GF-D8 (cell line): ENCODE measurements at places on chromosomes 7 and 10.

GRCh38 chr7:20218279-20218678 is 1.1 kb upstream of the MACC1 start:
- no peak for DNase-seq

GRCh38 chr10:122151121-122151694 is 119.9 kb upstream of the BTBD16 start:
- no peak for DNase-seq

- peak; percentile 7 for DNase-seq
Observed at GRCh38 chr10:53843736-53844362, 957.2 kb downstream of the PCDH15 start.

GRCh38 chr10:113171662-113172061 is 221.6 kb downstream of the TCF7L2 start:
- no peak for DNase-seq

- DNase-seq, result no peak
Observed at GRCh38 chr7:5636914-5637313, 144.5 kb downstream of the RNF216 start.

DNA sequence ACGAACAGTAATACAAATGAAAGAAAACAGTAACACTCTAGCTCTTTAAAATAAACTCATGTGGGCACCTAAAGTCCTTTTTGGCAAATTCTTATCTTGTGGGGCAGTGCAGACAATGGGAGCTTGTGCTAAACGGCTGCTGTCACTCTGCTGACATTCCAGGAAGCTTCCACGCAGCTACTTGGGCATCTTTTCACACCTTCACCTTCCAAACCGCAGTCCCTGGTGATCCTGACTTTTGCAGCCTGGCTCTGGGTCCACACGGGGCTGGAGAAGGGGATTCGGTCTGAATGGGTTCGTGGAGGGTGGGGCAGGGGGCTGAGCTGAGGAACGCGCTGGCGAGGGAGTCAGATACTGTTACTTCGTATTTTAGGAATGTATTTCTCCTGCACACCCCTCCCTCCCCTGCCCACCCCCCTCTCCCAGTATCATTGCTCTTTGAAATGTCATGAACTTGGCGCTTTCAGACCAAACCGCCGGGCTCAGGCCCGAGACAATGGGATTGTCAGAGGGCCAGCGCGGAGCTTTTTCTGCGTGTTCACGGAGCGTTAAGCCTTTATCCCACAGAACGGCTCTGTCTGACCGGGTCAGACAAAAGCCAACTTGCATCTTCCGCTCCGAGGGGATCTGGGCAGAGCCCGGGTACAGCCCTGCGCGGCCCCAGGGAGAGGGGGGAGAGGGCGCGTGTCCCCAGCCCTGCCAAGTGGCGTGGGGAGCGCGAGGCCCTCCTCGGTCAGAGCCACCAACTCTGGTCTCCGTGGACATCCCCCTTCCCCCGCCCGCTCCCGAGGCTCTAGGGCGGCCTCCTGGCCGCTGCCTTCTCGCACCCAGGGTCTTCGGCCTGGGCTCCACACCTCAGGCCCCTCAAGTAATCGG is 76.7 kb upstream of the EN2 start:
- no peak for DNase-seq

DNA sequence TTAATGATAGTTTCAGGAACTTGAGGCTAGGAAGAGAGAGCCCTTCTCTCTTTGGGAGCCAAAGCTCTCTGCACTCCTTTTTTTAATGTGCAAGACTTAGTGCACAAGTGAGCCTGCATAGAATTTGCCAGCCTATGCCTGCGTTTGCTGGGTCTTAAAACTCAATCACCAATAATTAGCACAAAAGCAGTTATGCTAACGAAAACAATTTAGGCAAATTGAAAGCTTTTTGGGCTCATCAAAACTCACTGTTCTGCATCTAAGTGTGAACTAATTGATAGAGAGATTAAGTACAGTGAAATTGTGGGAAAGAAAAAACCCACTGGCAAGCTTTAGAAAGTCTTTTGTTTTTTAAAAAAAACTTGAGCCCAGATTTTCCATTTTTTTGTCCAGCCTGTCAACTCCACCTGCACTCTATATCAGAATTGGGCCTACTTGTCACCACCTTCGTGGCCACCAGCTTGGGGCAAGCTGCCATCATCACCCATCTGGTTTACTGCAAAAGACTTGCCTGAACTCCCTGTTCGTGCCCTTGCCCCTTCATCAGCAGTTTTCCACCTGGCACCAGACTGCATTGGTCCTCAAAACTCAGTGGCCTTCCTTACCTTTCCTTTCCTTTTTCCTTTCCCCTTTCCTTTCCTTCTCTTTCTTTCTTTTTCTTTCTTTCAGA is 37.8 kb downstream of the CRHR2 start:
- no peak for DNase-seq

DNA sequence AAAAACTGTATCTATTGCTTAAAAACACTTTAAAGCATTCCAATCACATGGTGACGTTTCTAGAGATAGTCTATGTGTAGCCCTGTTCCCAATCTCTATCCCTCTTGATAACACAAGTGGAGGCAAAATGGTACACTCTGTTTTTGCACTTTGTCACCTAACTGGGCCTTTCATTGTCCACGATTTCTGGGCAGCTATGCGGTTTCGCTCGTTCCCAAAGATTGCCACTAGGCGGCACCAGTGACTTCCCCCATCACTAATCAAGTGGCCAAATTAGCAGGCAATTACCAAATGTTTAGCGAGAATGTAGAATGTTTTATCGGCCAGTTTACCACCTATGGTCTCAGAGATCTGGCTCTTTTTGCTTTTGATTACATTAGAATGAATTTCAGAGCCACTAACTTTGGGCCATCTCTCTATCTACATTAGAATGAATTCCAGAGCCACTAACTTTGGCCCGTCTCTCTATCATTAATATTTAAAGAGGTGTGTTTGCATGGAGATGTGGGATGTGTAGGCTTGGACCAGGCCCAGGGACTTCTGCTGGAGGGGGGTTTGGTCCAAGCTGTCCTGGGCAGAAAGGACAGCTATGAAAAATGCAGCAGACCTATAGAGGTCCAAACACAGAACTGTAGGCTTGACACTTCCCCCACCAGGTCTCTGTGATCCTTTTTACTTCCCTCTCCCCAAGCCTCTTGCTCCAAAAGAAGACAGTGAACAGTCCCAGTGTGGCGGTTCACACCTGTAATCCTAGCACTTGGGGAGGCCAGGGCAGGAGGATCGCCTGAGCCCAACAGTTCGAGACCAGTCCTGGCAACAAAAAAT is 90.1 kb downstream of the EPC1 start:
- DNase-seq, result no peak

DNA sequence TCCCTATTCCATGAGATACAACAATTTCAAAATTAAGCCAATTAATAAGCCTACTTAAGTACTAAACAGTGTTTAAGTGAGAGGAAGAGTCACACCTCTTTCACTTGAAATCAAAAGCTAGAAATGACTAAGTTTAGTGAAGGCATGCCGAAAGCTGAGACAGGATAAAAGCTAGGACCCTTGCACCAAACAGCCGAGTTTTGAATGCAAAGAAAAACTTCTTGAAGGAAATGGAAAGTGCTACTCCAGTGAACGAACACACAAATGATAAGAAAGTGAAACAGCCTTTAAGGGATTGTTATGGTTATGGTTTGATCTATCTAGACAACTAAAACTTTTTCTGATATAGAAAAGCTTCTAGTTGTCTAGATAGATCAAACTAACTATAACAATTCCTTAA is 135.4 kb upstream of the KMT2E start:
- no peak for DNase-seq

GRCh38 chr10:89644691-89644966 is 413 bp downstream of the PANK1 start:
- no peak for DNase-seq

- no peak for DNase-seq
Observed at GRCh38 chr7:122314284-122314683, 9.7 kb upstream of the FEZF1 start.

GRCh38 chr10:99982728-99983127 is 27.0 kb downstream of the DNMBP start:
- DNase-seq, result no peak

DNA sequence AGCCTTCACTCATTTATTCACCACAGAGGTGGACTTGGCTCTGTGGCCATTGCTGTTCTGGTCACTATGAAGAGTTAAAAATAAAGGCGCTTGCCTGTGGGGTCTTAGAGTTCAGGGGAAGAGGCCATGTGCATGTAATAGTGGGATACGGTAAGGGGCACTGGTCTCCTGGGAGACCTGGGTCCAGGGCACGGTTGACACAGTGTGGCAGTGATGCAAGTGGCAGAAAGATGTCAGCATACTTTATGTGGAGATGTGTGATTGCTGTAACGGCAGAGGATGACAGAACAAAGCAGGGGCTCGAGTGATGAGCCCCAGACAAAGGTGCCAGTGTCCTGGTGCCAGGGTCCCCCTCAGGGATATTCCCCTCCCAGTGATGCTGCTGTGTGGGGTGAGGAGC is 8.6 kb downstream of the ZSCAN25 start:
- no peak for DNase-seq

- DNase-seq, result no peak
Observed at GRCh38 chr7:42494736-42495135, 257.7 kb upstream of the GLI3 start.

DNA sequence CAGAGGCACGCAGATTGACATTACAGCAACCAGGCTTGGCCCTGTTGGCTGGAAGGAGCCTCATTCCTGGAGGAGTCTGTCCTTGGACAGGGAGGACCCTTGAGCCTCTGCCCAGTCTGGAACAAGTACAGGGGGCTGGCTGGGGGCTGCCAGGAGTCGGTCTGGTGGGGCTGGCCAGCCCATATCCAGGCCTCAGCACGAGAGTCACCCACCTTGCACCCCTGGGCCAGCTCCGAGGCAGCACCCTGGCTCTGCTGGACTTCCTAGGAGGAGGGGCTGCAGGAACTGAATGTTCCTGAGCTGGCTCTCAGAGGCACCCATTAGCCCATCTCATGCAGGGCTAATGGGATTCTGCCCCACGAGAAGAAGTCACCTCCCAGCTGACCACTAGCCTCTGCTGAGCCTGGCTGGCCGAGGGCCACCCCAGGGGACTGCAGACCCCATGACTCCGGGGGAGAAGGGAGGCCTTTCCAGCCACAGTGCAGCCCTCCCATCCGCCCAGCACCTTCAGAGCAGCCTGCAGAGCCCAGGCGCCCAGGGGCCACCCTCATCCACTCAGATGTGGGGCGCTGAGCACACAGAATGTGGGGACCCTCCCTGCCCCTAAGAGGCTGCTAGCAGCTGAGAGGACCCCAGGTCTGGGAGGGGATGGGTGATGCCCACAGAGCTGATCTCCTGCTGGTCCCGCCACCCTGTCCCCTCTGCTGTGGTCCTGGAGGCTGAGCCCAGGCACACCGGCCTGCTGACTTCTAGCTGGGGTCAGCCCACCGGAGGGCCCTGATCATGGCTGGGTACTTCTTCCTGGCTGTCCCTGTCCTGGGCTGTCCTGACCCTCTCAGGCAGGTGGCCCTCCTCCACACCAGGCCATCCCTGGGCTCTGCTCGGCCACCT is 14.8 kb upstream of the INPP5A start:
- no peak for DNase-seq

DNA sequence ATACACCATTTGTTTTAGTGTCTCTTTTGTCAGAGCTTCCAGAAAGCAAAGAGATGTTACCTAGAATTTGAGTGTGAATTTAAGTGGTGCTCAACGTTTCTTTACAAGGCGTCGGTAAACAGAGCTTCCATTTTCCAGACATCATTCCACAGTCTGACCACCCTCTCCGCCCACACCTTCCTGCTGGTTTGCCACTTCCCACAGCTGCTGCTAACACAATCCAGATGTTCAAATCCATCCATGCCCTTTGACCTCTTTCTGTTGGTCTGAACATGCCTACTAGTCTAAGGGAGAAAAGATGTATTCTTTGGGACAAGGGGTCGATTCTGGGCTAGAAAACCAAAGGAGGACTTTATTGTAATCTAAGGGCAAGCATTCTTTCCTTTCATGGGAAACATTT is 86.1 kb downstream of the FAM107B start:
- peak; percentile 17 for DNase-seq

GRCh38 chr7:139869886-139870285 is 40.8 kb downstream of the TBXAS1 start:
- DNase-seq, result no peak

DNA sequence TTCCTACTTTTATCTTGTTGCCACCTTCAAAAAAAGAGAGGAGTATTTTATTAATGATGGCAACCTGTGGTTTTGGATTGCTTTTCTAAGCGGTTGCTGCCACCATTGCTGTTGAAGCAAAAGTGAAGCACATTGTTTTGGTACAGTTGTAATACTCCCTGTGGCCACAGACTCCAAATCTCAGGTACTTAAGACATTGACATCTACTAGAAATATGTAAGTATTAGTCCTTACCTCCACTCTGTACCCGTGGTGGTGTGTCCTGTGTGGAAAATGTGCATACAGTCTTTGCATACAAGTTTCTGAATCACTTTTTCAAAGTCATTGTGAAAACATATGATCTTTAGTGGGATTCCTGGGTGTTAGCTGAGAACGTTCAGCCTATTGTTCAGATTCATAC is 85.7 kb downstream of the ANLN start:
- DNase-seq, result no peak

DNA sequence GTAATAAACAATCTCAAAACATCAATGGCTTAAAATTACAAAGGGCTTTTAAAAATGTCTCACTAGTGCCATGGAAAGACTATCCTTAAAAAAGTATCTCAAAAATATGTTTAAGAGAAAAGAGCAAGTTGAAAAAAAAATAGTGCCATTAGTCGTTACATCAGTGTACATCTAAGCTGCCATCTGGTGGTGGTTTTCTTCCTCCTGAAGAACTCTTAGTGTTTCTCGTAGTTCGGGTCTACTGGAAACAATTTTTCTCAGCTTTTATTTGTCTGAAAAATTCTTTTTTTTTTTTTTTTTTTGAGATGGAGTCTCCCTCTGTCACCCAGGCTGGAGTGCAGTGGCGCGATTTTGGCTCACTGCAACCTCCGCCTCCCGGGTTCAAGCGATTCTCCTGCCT is 5.9 kb upstream of the GARIN1A start:
- DNase-seq, result no peak

DNA sequence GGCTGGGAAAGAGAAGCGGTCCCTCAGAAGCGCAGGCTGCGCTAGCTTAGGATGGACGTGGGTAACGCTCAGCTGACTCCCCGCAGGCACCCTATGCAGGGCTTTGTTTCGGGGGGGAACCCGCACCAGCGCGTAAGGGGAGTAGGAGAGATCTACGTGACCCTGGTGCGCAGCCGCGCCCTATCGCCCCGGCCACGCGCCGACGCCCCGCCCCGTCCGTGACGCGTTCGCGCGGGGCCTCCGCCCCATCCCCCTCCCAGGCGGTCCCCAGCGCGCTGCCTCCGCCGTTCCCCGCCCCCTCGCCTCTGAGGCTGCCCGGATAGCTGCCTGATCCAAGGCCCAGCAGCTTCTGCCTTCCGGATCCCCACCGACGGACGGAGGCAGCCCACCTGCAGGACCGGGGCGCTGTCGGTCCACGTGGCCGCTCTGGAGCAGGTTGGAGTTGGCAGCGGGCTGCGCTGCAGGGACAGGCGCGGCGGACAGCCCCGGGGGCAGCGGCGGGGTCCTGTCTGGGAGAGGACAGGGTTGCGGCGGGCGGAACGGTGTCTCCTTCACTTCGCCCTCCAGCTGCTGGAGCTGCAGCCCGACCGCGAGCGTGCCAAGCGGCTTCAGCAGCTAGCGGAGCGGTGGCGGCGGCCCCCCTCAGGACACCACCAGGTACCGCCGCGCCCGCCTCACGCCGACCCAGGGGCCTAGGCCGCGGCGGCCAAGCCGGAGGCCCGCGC is at the start of gene VDAC2:
VDAC2 (plus strand) TSS at position 515 of the 725 bp plus-strand sequence. CDS start 363 bp downstream, outside the sequence.
- peak; percentile 68 for DNase-seq
